ENCODE measurements at places on chromosomes 3 and 15. TPM values are rescaled to one million over a fixed set of nuclear protein-coding genes. Genes with fewer than 3 reads are reported as not detected.

DNA sequence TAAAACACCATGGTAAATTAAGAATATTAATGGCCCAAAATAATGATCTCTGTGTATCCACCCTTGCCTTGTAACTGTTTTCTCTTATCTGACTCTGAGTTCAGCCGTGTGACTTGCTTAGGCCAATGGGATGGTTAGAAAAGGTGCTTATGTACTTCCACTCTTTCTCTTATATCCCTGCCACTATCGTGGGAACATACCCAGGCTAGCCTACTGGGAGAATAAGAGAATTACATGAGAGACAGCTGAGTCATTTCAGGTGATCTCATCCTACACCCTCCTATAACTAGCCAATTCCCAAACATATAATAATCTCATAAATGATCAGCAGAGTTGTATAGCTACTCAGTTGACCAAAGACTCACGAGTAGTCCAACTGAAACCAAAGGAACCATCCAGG is 98.3 kb upstream of the ABI3BP start:
- peak; percentile 49 for ATAC-seq

DNA sequence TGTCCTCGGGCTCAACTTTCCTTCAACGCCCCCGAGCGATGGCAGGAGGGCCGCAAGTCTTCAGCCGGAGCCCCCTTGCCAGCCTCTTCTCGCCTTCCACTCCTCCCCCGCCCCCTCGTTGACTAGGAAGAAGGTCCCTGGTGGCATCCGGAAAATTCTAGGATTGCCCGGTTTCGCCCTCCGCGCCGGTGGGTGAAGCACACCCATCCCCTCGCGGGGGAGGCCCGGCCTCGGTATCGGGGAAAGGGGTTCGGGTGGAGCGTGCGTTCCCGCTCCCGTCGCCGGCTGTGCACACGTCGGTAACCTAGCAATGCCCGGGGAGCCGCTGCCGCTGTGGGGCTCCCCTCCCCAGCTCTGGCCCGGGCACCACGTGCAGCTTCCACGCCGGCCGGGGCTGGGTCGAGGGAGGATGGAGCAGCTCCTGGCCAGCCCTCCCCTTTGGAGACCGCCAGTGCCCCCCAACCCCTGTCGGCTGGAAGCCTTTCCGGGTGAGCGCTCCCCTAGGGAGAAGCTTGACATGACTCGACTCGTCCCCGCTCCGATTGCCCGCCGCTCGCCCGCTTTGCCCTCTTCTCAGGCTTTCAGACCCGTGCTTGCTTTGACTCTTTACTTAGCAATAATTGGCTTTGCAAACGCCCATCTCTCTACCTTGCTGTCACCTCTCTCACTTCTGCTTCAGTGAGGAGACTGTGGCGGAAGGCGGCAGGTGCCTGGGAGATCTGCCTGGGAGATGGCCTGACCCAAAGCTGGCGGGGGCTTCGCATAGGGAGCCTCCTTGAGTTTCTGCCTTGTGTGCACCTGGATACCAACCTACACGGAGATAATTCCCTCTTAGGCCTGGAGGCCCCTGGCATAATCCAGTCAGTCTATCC is 1.3 kb downstream of the CACNA1D start:
- ATAC-seq, result peak; percentile 40

GRCh38 chr3:45760878-45761711 is 35.2 kb downstream of the SLC6A20 start:
- ATAC-seq, result peak; percentile 64

DNA sequence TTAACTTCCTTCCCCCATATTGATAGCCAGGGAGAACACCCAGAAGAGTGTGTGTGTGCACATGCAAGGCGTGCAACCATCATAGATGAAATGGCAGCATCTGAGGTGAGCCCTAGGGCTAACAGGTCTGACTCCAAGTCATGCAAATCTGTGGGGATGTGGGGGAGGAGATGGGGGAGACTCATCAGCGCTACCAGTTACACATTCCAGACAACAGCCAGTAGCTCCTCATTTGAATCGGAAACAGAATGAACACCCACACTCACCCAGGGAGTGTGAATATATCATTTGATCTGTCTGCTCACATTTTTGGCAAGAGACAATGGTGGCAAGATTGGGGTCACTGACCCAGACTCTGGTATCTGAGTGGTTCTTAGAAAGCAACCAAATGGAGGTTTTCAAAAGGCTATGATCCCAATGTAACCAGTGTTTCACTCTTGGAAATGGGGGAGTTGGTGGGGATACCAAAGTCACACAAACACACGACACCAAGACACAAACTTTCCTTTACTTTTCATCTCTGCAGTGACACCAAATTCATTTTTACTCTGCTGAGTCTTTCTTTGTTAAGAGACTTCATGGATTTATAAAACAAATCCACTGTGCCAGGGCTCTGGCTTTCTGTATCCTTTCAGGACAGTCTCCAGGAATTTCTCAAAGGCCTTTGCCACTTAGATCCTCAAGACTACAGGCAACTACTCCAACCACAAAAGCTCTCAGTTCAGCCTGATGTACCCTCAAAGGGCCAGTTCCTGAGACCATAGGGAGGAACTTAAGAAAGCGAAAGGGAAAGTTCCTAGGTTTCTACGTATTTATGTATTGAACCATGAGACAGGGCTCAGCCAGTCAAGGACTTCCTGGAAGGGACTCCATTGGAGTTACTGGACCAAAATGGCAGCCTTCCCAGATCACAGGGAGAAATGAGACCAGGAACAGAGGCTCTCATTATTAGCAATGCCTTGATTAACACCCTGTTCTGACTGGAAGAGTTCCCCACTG is 2.2 kb downstream of the CDCP1 start:
- ATAC-seq, result peak; percentile 7

FAM174B gene
- 4.3 TPM for total RNA-seq

GRCh38 chr3:29644956-29645636 is 364.2 kb downstream of the RBMS3 start:
- ATAC-seq, result no peak
